Stimulated activated naive CD8-positive, alpha-beta T cell treated with anti-CD3 and anti-CD28 coated beads, Interleukin-15, amount 100 ng/mL, for 72 hours (primary cell): ENCODE measurements at places on chromosomes 2 and 18.

DNA sequence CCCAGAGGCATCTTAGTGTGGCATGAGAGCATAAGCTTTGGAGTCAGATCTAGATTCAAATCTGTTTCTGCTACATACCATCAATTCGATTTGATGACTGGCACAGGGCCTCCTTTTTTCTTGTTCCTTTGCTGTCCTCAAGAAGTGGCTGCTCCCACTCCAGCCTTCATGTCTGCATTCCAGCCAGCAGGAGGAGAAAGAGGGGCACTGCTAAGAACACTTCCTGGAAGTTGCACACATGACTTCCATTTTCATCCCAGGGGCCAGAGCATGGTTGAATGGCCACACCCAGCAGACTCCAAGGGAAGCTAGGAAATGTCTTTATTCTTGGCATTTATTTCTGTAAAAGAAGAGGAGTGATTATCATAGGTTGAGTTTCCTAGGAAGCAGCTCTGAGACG is 50.4 kb downstream of the EML6 start:
- no peak for DNase-seq

GRCh38 chr2:25587361-25587760 is 86.0 kb downstream of the DTNB start:
- no peak for DNase-seq

DNA sequence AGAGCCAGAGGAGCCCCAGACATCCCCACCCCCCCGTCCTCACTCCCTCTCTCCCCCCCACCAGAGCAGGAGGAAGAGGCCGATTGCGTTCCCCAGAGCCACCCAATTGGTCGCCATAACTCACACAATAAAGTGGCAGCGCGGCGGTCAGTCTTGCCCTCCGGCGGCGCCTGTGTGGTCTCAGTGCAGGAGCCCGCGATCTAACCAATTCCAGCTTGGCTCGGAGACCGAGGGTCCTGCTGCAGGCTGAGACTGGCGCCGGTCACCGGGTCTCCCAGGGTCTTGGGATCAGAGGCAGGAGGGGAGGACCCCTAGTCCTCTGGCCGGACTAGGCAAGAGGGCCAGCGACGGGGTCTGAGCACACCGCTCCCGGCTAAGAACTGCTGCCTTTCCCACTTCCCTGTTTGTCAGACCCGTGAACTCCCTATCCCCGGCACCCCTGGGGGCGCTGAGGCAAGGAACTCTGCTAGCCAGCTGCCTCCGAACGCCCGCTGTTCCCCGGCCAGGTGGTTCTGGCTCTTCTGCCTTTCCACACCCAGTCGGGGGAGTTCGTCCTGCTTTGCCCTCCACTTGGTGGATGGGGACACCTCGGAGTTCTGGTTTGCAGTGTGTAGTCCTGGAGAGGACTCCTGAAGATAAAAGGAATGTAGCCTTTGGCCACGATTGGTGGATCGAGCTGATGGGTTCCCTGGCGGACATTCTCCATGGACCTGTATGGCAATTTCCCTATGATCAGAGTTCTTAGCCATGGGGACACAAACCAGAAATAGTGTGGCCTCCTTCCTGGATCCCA is 1.0 kb upstream of the HOXD12 start:
- peak; percentile 5 for DNase-seq

DNA sequence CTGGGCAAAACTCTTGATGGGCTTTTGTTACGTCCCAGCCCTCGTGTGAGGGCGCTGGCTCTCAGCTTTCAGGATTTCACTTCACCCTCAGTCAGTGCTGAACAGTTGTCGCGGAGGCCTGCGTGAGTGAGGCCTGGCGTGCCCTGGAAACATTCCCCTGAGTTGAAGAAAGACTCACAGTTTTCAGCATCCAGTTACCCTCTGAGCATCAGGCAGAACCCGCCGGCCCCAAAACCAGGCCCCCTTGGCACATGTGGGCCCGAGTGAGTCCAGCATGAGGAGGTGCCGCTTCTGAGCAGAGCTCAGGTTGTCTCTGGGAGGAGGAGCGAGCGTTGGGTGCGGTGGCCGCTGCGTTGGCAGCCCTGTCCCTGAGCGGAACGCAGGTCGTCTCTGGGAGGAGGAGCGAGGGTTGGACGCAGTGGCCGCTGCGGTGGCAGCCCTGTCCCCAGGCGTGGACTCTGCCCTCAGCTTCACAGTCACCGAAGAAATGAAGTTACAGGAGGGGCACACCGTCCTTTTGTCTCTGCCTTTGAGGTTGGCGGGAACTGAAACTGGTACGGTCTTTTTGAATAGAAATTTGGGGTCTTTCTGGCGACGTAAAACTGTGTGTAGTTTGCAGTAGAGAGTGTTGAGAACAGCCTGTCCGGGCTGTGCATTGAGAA is at the start of gene NEU4:
TSS of gene NEU4 (plus strand) at position 473 of the 662 bp plus-strand sequence. CDS start 5,292 bp downstream, outside the sequence.
- DNase-seq, result no peak

DNA sequence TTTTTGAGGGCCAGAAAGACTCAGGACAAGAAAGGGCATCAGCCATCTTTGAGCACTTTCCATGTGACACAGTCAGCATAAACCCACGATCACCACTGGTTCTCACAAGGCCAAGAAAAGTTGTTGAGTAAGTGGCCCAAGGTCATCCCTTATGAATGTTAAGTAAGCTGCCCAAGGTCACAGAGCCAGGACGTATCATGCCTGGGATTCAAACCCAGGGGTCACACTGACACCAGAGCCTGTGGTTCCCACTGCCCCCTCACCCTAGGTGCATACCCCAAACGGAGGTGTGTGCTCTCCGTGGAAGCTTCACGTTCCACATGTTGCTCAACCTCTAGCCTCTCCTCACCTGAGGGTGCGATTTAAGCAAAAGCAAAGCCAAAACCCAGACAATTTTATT is 2.3 kb upstream of the CTIF start:
- no peak for DNase-seq

DNA sequence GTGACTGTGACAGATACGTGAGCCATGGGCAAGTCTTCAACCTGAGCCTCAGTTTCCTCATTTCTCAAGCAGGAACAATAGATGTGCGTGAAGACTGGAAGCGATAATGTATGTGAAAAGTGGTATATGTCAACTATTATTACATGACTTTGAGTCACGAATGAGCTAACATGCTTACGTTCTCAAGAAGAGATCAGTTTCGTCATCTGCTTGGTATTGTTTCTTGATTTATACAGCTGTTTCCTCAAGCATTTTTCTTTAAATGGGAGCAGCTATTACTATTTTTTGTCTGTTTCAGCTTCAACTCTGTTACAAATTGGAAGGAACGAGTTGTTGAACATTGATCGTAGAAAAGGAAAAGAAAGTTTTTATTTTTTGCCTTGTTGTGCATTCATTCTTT is 48.5 kb upstream of the THOC1 start:
- DNase-seq, result no peak

GRCh38 chr18:42107691-42108450 is 152.8 kb downstream of the PIK3C3 start:
- no peak for DNase-seq

DNA sequence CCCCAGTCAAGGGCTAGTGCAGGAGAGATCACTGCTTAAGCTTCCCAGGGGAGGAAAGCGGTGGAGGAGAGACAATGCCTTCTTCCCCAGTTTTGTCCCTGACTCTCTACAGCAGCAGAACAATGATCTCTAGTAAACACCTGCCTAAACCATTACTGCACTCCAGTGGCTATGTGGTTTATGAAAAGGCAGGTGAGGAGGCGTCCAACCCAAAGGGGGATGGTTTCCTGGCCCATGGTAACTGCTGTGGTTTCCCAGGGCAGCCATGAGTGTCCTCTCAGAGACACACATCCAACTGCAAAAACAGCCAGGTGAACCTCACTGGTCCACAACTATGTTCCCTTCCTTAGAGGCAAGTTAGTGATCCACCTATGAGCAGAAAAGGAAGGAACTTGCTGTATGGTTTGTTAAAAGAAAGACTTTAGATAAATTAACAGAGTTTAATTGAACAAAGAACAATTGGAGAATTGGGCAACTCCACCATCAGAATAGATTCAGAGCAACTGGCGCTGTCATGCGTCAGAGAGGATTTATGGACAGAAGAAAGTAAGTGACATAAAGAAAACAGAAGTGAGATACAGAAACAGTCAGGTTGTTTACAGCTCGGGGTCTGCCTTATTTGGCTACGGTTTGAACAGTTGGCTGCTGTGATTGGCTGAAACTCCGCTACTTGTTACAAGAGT is 4.8 kb upstream of the TTC39C start:
- DNase-seq, result peak; percentile 57

DNA sequence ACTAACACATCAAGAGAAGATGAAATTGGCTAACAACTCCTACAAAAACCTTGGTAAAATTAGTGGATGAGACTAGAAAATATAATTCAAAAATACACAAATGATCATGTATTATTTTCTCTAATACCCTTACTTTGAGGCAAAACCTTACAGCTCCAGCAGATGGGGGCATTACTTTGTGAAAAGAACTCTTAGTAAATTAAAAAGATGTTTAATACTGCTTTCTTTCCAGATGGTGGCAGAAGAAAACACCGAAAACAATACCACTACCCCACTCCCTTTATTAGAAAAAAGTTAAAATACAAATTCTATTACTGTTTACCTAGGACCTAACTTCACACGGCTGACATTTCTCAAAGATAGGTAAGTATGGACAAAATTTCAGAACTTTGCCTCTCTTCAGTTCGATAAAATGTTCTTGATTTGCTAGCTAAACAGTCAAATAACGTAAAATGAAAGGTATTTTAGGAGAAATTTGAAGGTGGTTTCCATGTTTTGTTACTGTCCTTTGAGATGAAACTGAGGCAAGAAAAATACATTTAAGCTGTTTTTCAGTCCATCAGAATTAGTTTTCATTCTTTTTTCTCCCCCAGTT is 30.6 kb downstream of the ORC4 start:
- DNase-seq, result peak; percentile 12

DNA sequence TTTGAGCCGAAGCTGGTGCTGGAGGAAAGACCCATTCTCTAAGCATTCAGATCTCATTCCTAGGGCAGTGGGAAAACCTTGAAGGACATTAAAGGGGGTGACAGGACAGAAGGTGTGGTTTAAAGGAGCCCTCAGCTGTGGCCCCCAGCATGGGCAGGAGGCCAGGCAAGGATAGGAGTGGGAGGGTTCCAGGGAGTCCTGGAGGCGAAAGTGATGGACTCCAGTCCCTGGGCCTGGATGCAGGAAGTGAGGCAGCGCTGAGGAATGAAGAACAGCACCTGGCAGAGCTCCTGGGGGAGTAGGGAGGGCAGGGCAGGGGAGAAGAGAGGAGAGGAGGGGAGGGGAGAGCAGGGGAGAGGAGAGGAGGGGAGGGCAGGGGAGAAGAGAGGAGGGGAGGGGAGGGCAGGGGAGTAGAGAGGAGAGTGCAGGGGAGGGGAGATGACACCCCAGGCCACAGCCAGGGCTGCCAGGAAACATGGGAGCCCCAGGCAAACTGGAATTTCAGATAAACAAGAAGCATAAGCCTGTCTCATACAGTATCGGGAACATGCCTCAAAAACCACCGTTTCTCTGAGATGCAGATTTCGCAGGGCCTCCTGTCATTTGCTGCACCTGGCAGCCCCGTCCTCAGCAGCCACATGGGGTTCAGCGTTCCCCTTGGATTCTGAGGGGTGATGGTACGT is 5.7 kb downstream of the RAMP1 start:
- no peak for DNase-seq

DNA sequence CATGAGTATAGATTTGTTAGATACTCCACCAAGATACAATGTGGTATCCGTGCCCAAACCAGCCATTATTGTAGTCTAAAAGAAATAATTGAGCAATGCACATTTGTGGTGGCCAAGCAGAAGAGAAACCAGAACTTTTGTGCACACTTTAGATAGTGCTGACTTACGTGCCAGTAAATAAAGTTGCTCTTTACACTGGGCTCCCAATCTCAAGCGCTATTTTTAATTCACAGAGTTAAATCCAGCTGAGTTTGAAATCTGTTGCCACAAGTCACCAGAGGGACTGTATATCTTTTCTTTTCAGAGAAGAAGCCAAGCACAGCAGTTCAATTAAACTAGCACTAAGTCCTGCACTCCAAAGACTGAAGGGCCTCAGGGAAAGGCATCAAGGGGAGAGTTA is 680.4 kb downstream of the TDRD15 start:
- DNase-seq, result no peak

DNA sequence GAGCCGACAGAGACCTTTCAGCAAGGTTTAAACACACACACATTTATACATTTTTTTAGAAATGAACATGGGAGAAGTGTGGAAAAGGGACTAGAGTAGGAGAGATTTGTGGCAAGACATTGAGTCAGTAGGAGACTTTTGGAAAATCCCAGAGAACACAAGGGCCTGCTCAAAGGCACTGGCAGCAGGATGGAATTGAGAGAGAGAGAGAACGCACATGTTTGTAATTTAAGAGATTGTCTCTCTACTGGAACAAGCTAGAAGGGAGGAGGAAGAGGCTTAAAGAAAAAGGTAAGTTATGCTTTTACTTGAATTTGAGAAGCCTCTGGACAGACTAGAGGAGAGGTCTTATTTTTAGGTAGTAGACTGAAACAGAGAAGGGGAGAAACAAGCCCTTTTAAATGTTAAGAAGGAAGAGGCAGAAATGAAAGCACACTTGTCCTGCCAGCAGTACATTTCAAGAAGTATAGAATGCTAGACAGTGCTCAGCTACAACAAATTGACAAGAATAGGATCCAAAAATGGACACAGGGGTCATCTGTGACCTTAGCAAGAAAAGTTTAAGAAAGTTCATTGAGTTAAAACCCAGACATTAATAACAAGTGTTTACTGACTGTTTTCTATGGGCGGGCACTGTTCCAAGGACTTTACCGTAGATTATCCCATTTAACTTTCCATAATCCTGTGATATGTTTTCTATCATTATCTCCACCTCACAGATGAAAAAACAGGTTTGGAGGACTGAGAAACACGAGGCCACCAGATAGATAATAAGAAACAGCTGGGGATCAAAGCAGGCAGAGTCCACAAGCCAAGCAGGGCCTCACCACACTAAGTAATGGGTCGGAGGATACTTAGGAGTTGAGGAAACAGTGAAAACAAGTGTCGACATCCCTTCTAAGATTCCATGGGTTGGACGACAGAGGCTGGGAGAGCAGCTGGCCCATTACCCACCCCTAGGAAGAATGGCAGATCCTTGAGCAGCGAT is 306.5 kb upstream of the NRP2 start:
- DNase-seq, result no peak

- no peak for DNase-seq
Measured at GRCh38 chr2:136653861-136654260, 111.5 kb upstream of the THSD7B start.

- DNase-seq, result no peak
Measured at GRCh38 chr2:203612246-203612645, 77.1 kb upstream of the RAPH1 start.

GRCh38 chr2:37825586-37825985 is 99.5 kb upstream of the RMDN2 start:
- no peak for DNase-seq

GRCh38 chr2:82652117-82652516 is 1807.0 kb downstream of the SUCLG1 start:
- no peak for DNase-seq
